Activated effector memory CD4-positive, alpha-beta T cell treated with Interleukin-2 at 50 U/mL for 16 hours (primary cell): ENCODE measurements at places on chromosomes 6 and 20.

DNA sequence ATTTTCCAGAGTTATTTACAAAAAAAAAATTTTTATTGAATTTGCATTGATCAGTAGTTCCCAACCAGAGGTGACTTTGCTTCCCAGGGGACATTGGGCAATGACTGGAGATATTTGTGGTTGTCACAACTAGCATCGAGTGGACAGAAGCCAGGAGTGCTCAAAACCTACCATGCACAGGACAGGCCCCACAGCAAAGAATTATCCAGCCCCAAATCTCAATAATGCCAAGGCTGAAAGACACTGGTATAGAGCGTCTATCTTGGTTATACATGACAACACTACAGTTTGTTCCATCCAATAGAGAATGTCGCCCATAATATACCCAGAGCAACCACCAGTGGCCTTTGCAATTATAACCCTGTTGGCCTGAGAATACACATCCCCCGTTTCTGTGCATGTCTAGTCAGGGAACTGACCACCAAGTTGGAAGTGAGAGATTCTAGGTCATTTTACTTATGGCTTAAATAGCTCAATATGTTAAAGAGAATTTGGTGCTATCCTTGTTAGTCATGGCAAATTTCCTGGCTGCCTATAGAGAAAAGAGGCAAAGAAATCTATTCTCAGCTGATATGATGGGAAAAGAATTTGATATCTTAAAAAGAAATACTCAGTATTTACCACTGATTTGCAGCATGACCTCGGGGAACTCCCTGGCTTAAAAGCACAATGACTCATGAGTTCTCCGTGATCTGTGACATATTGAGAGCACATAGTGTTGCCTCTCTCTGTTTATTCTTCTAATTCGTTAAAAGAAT is 76.0 kb upstream of the ADTRP start:
- no peak for DNase-seq

- no peak for DNase-seq
Observed at GRCh38 chr6:16257999-16258708, 19.8 kb downstream of the GMPR start.

DNA sequence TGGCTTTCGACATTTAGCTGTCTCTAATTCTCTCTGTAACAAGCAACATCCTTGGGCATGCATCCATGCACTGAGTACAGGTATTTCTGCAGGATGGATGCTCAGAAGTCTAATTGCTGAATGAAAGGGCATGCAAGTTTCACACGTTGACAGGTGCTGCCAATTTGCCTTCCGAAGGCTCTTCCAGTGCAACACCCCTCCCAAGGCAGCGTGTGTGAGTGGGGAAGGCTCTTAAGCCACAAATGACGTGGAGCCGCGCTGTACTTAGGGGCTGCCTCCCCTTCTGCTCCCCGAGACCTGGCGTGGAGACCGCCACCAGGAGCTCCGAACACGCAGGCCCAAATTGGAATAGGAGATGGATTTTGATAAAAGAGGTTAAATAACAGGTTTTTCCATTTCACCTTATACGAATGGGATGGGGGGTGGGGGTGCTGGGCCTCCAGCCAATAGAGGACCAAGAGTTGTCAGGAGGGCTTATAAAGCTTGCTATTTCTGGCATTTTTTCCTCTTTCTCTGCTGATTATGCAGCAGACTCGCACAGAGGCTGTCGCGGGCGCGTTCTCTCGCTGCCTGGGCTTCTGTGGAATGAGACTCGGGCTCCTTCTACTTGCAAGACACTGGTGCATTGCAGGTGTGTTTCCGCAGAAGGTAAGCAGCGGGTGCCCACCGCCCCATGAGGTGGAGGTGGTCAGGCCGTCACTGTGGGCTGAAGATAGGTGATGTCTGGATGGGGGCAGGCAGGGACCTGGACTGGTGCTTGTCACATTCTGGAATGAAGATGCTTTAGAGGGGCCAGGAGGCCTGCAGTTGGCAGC is 30.9 kb downstream of the TOX2 start:
- DNase-seq, result no peak

GRCh38 chr6:49513153-49513989 is 13.6 kb downstream of the GLYATL3 start:
- DNase-seq, result no peak

GRCh38 chr6:43492673-43493072 is 15.3 kb downstream of the TJAP1 start:
- no peak for DNase-seq

- DNase-seq, result no peak
Observed at GRCh38 chr6:10190042-10190441, 224.8 kb downstream of the TFAP2A start.
